ENCODE measurements at places on chromosomes 12 and 14.
A peak's percentile ranks its signal among the peaks of the same experiment; 100 is the strongest.

DNA sequence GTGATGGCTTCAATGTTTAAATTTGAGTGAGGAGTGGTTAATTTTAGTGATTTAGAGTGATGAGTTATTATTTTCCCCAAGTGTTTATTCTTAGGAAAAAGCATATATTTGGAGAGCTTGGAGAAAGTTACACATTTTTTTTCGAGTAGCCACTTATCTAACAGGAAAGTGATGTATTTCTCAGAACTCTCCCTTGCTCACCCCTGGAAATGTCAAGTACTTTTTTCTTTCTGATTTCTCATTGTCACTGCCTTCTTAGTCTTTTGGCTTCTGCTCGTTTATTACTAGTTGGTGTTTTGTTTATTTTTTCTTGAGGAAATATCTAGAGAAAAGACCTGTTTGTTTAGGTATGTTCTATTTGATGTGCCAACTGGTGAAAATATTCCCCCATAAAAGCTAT lies 58.8 kb downstream of the AEBP2 start:
- no peak for DNase-seq

- no peak for DNase-seq
Measured at GRCh38 chr12:127431594-127431993, 835.4 kb upstream of the TMEM132C start.

DNA sequence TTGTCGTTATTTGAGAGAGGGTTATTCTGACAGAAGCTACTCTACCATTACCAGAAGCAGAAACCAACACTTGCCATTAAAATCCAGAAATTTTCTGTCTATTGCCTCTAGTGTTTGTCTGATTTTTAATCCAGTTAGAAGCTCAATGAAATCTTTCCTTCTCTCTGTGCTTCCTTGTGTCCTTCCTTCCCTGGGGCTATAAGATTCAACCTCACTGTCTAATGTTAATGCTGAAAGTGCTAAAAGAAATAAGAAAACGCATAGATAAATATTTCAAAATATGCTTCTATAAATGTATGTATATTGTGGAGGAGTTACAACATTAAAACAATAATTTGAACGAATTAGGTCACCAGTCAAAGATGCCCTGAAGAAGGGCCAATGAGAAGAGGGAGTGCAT lies 120.8 kb downstream of the SEC23A start:
- DNase-seq: no peak

- DNase-seq: peak; percentile 26
Measured at GRCh38 chr14:24179961-24180796, 8.3 kb downstream of the REC8 start.

GRCh38 chr14:49408187-49408933 lies 177.8 kb downstream of the RPS29 start:
- no peak for DNase-seq

DNA sequence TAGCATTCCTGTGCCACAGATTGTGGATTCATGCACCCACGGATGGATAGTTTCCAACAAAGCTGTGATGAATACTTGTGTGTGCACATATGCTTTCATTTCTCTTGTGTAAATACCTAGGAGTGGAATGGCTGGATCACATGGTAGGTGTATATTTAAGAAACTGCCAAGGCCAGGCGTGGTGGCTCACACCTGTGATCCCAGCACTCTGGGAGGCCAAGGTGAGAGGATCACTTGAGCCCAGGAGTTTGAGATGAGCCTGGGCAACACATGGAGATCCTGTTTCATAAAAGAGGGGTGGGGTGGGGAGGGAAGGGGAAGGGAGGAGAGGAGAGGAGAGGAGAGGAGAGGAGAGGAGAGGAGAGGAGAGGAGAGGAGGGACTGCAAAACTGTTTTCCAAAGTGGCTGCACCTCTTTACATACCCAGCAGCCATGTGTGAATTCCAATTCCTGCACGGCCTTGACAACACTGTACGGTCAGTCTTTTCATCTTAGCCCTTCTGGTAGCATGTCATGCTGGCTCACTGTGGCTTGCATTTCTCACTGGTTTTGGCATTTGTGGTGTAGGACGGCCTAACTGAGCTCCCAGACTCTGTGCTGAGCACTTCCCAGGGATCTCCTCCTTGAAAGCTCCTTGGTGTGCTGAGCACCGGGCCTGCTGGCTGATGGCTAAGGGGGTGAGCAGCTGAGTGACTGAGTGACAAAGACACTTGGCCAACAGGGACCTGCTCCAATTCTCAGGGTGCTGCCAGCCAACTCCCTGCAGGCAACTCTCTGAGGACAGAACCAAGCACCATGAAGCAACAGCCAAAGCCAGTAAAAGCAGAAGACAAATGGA lies 27.9 kb downstream of the SYNE3 start:
- DNase-seq: no peak

GRCh38 chr12:111441107-111441928 lies 35.6 kb downstream of the SH2B3 start:
- DNase-seq: peak; percentile 11

- DNase-seq: no peak
Measured at GRCh38 chr12:123815968-123816367, 53.9 kb downstream of the DNAH10 start.

DNA sequence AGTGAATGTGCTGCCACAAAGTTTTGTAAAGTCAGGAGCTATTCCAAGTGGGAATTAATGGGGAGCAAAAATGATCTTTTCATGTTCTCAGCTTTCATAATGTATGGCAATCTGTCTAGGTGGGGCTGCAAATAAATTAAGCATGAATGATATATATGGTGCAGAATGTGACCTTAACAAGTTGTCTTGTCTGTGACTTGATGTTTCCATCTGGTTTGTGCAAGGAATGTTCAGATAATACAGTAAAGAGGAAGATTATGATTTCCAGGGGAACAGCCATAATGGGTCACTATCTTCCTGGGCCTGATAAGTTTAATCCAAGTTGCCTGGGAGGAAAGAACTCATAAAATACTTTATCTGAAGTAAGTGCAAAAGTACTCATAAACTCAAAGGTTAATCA lies 1815.8 kb upstream of the FLRT2 start:
- no peak for DNase-seq

- DNase-seq: no peak
Measured at GRCh38 chr12:42507081-42507480, 82.5 kb downstream of the PRICKLE1 start.

DNA sequence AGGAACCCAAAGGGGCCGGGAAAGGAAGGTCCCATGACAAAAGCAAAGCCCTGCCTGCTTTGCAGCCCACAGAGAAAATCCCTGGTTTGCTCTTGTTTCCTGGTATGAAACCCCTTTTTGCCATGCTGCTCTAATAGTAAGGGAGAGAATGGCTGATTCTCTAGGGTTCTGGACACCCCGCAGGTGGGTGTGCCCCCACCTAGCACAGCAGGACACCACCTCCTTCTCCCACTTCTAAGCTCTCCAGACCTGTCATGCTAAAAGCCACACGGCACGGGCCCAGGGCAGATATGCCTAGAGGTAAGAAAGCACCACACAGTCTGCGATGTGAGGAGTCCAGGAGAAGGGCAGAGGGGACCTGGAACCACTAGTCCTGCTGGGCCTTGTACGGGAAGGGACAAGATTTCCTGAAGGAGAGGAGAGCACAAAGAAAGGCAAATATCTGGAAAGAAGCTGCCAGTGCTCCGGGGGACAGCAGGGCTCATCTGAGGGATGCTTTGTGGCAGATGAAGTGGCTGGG lies 113.3 kb downstream of the BCL11B start:
- DNase-seq: no peak

DNA sequence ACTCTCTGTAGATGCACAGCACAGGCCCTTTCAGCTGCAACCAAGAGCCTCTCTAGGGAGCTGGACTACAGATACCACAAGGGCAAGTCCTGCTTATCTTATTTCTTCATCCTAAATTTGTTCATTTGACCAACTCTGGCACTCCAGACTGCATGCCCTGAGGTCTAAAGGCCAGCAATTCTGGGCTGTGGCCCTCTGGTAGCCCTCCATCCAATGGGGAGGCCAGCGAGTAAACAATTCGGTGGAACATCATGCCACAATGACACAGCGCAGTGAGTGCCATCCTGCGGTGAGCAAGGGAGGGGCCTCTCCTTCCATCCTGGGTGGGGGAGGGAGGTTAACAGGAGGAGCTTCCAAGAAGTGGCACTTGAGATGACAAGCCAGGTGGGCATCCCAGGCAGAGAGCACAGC lies 652 bp upstream of the SELPLG start:
- no peak for DNase-seq

- no peak for DNase-seq
Measured at GRCh38 chr12:101455685-101456084, 19.5 kb upstream of the SPIC start.

DNA sequence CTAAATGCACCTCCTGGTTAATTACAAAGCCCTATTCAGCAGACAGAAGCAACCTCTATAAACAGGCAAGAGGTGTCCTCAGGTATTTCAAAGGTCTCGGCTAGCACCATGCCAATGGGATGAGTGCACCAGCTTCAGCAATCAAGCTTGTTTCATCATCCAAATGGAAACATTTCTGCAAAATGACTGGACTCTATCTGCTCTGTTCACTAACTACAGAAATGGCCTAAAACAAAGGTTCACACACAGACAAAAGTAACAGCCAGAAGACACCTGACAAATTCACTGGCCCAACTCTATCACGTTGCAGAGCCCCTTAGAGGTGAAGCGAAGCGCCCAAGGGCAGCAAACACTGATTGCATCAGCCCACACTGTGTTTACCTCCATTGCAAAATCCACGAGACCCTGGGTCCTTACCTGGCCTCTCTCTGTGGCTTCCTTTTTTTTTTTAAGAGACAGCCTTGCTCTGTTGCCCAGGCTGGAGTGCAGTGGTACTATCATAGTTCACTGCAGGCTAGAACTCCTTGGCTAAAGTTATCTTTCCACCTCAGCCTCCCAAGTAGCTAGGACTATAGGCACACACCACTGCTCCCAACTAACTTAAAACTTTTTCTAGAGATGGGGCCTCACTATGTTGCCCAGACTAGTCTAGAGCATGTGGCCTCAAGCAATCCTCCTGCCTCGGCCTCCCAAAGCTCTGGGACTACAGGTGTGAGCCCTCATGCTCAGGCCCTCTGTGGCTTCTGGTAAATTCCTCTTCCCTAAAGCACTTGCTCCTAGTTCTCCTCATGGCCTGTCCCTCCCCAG lies 8.5 kb upstream of the SYNE3 start:
- no peak for DNase-seq

DNA sequence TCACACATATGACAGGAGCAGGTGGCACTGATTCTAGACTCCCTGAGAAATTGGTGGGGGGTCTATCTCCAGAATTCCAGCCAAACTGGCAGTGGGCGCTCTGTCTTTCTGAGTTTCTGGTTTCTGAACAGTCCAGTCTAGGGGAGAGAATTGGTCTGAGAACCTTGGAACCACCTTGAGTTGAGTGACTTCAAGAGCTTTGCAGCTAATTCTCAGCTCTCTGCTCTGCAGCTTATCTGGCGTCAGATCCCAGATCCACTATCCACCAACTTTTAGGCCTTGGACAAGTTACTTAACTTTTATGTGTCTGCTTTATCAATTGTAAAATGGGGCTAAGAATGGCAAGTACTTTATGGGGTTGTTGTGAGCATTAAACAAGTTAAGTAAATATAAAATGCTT lies 1.7 kb upstream of the KRT76 start:
- DNase-seq: no peak

- DNase-seq: no peak
Measured at GRCh38 chr14:105167303-105168092, 1.1 kb downstream of the JAG2 start.

DNA sequence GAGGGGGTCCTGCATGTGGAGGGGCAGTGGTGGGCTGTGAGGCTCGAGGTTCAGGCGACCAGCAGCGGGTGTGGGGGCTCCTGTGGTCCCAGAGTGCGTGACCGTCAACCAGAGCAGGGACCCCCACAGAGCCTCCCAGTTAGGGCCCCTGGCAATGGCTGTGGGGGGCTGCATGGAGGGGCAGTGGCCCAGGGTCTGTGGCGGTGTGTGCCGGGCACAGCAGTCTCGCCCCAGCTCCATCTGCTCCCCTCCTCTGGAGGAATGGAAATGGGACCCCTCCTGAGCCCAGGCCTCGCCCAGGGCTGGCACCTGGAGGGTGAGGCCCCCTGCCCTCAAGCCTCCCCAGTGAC lies 210.8 kb upstream of the C14orf180 start:
- no peak for DNase-seq

DNA sequence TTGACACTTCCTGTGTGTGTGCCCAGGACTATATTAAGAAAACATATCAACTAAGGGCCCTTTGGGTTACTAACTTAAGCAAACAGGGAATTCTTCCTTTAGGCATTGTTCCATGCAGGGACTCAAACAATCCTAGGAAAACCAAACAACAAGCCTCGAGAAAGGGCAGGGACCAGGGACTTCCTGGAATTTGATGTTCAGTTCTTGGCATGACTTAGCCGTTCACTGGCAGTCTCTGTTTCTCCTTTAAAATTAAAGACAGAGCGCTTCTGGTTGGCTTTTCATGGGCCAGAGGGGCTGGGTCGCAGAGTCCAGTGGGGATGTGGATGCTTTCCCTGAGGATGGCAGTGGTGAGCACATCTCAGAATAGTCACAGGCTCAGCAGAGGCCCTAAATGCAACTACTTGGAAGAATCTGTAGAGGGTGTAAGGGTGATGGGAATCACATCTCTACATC lies 35.2 kb downstream of the RNFT2 start:
- no peak for DNase-seq

DNA sequence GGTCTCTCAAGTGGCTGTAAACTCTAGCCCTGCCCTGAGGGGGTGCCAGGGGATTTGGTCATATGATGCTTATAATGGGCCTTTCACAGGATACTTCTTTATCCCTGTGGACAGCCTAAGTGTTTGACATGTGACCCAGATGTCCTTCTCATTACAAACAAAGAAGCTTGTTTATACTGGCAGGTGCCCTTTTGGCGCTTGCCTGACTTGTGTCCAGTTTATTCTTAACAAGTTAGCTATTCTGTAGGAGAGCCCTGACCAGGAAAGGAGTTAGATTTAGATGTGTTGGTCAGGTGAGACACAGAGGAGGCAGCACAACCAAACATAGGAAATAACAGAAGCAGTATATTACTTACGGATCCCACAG lies 51.9 kb downstream of the CCDC91 start:
- no peak for DNase-seq

DNA sequence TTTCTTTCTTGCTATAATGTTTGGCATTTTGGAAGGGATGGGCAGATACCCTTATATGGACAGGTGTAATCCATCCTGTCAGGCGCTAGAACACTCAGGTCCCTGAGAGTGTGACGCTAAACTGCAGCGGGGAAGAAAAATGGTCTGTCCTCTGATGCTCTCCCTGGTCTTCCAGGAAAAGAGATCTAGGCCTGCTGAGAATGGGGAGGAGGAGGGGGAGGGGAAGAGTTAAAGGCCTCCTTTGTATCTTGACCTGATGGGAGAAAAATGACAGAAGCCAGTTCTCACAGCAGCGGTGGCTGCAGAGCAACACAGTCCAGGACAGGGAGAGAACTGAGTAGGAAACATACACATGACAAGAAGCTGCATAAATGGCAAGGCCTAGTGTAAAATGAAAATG lies 61.1 kb downstream of the RPS6KA5 start:
- no peak for DNase-seq

GRCh38 chr12:94100990-94101737 lies 47.2 kb upstream of the PLXNC1 start:
- peak; percentile 89 for DNase-seq

DNA sequence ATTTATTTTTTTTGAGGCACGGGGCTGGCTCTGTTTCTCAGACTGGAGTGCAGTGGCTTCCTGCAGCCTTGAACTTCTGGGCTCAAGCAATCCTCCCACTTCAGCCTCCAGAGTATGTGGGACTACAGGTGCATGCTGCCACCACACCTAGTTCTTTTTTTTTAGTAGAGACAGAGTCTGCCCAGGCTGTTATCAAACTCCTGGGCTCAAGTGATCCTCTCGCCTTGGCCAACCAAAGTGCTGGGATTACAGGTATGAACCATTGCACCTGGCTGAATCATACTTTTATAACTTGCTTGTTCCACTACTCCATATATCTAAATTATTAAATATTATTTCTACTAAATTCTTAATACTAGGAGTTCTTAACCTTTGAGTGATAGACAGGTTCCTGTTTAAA lies 111.6 kb downstream of the BTG1 start:
- no peak for DNase-seq
